ENCODE measurements at places on chromosomes 2 and 18.

DNA sequence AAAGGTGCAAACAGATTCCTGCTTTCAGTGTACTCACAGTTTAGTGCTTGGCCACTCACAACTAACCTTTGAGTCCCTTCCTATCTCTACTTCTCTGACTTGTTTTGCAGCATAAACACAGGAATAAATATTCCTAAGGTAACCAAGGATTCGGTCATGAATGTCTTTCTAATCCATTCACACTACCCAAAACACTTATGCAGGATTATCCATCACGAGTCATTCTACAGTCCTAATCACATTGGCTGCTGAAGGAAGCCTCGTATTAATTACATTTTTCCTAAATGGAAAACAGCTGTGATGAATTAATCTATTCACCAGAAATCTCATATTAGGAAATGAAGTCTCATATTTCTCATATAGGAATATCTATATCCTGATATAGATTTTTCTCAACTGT, 16.3 kb downstream of the RDH14 start:
- no peak for DNase-seq

- DNase-seq = no peak
Measured at GRCh38 chr18:33372442-33372841, 68.1 kb downstream of the CCDC178 start.

GRCh38 chr2:216119986-216120385, 10.8 kb downstream of the XRCC5 start:
- no peak for DNase-seq

DNA sequence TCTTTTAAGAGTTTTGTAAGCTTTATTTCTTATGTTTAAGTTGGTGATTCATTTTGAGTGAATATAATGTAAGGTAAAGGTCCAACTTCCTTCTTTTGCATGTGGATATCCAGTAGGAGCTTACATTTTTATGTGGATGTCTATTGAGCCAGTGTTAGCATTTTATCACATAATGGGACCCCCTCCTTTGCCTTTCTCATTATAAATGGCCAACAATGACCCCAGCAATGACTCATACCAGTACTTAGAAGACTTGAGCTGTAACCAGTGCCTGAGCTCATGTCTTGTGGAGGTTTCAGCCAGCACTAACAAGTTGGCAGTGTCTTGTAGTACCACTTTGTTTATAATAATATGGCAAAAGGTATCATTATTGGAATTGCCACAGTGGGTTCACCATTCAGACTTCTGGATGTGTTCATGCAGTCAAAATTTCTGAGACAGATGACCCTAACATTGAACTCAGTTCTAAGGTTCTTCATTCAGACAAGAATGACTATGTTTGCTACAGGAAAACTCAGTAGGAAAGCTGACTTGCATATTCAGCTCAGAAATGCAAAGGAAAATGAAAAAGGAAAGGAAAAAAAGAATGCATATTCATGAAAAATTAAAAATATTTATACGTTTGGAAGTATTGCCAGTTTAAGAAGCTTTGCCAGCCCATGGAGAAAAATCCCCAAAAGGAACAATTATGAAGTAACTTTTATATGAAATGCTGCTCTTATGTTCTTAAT, 41.0 kb downstream of the CDKL4 start:
- DNase-seq = no peak

DNA sequence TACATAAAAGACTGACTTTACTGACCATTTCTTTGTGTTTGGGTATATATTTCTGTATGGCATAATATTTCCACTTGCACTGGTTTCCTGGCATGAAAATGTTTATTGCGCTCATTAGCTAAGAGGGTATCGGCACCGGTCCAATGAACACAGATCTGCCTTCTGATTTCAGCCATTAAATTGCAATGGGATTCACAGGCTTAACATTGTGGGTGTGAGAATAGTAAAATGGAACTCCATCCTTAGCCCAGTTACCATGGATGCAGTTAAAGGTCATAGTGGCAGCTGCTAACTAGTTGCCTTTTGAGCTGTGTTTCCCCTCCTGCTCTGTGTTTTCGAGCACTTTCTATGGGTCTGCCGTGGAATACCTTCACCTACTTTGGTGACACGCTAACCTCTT, 352.6 kb upstream of the POU3F3 start:
- no peak for DNase-seq

GRCh38 chr2:42880738-42881690, 88.6 kb upstream of the HAAO start:
- no peak for DNase-seq

GRCh38 chr2:135086222-135086621, 34.1 kb downstream of the RAB3GAP1 start:
- DNase-seq = no peak

- DNase-seq = no peak
Measured at GRCh38 chr2:188628989-188629752, 337.5 kb downstream of the GULP1 start.

GRCh38 chr2:187815113-187815512, 260.9 kb upstream of the TFPI start:
- no peak for DNase-seq

DNA sequence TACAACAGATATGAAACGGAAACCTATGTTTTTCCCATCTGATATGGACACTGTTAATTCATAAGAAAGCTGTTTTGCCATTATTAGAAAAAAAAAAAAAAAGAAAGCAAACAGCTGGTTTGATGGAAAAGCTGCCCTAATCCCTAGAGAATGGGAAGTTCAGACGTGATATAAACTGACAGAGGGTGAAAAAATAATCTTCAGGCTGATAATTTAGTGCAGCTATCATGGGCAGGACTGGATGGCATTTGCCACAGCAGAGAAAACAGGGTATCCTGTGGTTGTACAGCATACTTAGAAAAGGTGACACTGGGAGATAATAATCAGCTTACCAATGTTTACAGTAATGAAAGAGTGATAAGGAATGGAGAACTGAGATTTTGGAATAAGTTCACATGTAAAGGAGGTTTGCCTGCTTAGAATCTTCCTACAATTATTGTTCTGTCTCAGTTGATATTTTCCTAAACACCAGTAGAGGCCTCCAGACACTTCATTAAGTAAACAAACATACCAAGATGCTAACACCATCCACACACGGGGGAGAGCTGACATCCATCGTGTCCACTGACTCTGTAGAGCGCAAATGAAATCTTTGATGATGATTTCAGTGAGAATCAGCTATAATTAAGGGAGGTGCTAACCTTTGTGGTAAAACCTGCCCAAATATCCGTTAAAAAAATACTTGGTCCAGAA, 211.6 kb upstream of the MMADHC start:
- DNase-seq = no peak

- DNase-seq = no peak
Measured at GRCh38 chr2:135226961-135227360, 174.9 kb downstream of the RAB3GAP1 start.

DNA sequence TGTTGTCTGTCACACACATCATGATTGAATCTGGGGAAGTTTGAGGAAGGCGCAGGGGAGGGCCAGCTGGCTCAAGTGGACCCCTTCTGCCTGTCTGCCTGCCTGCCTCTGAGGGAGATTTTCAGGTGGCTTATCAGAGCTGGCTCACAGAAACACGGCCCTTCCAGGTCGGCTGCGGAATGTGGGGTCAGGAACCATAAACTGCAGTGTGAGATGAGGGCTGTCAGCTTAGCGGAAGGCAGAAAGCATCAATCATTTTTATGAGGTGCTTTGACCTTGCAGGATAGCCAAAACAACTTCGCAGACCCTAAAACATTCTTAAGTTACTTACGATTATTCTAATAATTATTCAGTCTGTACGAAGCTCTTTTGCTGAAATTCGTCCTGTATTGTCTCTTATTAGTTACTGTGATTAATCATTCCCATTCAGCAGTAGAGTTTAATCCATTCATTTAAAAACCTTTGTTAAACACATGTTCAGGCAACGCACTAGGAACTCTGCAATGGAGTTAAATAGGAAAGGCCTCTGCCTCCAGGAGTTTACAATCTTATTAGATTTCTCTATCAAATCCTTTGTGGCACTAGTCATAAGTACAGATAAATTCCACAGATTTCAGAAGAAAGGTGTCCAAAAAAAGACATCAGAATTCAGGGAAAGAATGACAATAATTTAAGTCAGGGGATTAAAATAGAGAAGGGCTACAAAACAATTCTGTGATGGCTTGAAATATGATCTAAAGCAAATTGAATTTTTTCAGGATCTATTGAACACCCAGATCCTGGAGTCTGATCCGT, 371.6 kb downstream of the HRH4 start:
- no peak for DNase-seq

- no peak for DNase-seq
Measured at GRCh38 chr2:112152476-112153178, 14.4 kb downstream of the FBLN7 start.

DNA sequence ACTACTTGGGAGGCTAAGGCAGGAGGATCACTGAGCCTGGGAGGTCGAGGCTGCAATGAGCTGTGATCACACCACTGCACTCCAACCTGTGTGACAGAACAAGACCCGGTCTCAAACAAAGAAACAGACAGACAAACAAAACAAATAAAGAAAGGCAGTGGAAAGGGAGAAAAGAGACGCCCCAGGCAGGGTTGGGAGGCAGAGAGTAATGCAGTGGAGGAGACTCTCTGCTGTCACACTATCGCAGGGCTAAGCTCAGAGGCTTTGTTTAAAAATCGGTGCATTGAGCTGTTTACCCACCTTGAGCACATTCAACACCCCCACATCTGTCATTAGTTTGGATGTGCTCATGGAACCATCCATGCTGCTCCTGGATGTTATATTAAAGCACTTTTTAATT, 84.2 kb upstream of the RMP24 start:
- DNase-seq = no peak

- DNase-seq = no peak
Measured at GRCh38 chr2:38507712-38508111, 95.0 kb downstream of the HNRNPLL start.

DNA sequence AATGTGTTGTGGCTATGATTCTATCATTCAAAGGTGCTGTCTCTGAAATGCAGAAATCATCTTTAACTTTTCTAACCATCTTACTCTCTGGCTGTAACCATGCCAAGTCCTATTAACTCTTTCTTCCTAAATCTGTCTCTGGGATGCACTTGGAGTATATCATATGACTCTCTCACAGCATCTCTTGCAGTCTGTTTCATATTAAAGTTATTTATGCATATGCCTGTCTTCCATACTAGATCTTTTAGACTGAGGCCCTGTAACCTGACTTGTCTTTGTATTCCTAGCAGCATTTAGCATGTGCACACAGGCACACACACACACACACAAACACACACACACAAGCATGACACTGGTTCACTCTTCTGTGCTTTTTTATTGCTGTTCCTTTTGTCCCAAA, 320.6 kb downstream of the ETAA1 start:
- DNase-seq = no peak

- no peak for DNase-seq
Measured at GRCh38 chr2:168149150-168149974, 98.0 kb downstream of the STK39 start.

- DNase-seq = no peak
Measured at GRCh38 chr2:11616851-11617415, 53.1 kb downstream of the NTSR2 start.

DNA sequence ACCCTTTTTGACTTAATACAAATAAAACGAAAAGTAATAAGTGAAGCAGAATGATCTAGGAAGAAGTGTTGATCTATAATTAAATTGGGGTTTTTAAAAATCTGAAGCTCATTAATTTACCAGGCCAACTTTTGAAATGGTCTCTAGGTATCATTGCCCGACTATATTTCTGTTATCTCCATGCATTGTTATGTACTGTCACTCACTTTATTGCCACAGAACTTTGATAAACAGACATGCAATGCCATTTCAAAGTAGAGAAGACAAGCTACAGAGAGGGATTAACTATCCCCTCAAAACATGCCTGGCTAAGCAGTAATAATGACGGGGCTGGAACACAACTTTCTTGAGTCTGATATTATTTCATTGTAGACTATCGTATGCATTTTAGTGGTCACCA, 147.6 kb upstream of the ITGA4 start:
- no peak for DNase-seq

DNA sequence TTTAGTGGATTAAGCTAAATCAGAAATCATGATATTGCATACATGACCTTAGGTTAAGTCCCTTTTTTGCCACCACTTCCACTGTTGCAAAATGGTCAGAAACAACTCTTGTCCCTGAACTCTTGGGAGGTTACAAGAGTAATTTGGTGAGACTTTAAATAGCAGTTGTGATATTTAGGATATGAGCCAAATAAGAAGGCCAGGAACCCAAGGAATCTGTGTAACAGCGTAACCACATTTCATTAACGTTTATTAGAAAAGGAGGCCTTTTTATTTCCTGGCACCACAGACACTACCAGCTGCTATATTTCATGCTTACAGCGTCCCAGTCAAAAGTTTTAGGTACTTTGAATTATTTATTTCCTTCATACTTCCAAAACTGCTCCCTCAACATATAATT, 268.0 kb downstream of the GPD2 start:
- DNase-seq = no peak

DNA sequence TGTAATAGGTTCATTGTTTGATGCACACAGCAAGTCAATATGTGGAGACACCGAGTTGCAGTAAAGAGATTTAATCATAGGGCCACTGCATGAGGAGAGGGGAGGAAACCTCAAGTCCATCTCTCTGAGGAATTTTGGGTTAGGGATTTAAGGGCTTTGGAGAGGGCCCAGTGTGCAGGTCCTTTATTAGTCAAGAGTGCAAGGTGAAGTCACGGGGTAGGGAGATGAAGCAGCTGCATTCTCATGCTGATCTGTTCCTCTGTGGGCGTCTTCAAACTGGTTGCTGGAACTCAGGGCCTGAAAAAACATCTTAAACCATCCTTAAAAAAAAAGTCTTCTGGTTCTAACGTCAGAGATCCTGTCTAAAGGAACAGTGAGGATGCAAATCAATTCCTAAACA, 131.6 kb downstream of the NXPH2 start:
- no peak for DNase-seq

DNA sequence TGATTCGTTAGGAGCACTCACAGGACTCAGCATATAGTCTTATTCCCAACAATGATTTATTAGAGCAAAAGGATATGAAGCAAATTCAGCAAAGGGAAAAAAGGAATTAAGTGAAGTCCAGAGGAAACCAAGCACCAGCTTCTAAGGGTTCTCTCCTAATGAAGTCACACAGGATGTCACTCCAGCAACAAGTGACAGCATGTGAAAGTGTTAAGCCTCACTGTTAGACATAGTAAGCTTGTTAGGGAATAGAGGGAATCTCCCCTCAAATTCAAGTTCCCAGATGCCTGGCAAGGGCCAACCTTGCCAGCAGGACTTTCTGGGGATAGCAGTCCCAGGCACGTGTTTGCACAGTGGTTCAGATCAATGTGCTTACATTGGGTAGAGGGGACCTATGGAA, 4.4 kb upstream of the SLC30A6 start:
- DNase-seq = no peak

- no peak for DNase-seq
Measured at GRCh38 chr2:145226901-145227300, 707.0 kb upstream of the ZEB2 start.

DNA sequence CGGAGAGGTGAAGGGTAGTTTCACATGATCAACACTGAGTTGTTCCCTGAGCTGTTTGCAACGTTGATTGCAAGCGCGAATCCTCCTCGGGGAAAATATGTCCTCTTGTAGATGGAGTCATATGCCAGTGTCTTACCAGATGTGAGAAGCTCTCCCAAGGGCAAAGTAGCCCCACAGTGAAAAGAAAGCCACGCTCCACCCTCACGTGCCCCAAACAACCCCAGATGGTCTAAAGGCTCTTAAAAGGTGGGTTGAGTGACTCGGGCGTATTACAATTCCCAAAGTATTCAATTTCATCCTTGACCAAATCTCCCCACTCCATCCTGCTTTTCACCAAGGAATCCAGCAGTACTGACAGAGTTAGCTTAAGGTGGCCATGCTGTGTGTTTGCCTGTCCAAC, 332.1 kb upstream of the SOX11 start:
- no peak for DNase-seq

Data from stimulated activated CD8-positive, alpha-beta memory T cell treated with anti-CD3 and anti-CD28 coated beads, Interleukin-4, amount 100 ng/mL, for 1 hour (primary cell).